RCC 7860 (cell line): ENCODE measurements at places on chromosomes 5 and 9.

- DNase-seq, result no peak
Measured at GRCh38 chr9:36037549-36038122, 923 bp downstream of the RECK start.

- DNase-seq, result no peak
Measured at GRCh38 chr5:40441733-40442132, 238.0 kb upstream of the PTGER4 start.

GRCh38 chr5:42020788-42021530 lies 95.9 kb downstream of the FBXO4 start:
- DNase-seq, result peak; percentile 90

DNA sequence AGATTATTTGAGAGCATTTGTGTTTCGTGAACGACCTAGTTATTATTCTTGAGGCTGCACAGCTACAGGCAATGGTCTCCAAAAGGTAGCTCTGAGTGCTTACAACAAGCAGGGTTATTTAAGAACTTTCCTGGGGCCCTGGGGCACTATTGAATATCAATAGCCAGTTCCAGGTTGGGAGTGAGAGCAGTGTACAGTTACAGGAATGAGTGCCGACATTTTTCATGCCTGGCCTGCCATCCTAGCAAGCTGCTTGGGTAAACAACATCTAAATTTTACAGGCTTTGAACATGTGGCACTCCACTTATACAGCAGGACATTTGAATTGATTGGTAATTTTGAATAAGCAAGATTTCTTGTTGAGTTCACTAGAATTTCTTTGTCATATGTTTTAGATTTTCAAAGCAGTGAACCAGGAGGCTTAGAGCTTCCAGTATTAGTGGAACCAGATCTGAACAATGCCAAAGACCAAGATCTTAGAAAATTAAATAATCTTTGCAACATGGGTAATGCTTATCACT lies 171.9 kb upstream of the GDNF start:
- no peak for DNase-seq

DNA sequence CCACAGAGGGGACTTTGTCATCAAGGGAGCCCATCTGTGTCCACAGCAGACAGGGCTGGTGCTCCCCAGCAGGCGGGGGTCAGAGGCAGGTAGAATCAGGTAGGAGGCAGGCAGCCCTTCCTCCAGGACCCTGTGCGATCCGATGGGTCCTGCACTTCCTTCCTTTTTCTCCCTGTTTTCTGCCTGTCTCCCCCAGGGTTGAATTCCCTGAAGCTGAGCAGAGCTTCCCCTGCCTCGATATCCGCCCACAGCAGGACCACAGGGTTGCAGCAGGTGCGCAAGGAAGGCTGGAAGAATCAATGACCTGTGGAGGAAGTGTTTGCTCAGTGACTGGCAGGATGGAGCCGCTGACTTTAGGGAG lies 69.2 kb downstream of the MRPL36 start:
- no peak for DNase-seq

- DNase-seq, result peak; percentile 47
Measured at GRCh38 chr9:74803376-74804017, 84.2 kb downstream of the TRPM6 start.
